ENCODE measurements at places on chromosomes 16 and 17.

- DNase-seq, result no peak
These were observed 159.8 kb upstream of the SDK2 start for GRCh38 chr17:73803964-73804435.

DNA sequence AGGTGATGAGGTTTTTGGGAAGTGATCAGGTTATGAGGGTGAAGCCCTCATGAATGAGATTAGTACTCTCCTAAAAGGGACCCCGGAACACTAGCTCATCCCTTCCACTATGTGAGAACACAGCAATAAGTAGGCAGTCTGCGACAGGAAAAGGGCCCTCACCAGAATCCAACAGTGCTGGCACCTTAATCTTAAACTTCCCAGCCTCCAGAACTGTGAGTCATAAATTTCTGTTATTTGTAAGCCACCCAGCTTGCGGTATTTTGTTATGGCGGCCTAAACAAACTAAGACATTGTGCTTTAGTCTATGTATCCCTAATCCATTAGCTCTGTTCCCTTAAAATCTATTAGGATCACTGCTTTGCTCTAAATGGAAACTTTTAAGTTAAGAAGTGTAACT, 8.5 kb downstream of the SLFN12 start:
- DNase-seq, result no peak

- no peak for DNase-seq
These were observed 18.7 kb downstream of the ATP6V0D1 start for GRCh38 chr16:67462279-67462655.

GRCh38 chr16:26464576-26465266, 602.0 kb upstream of the C16orf82 start:
- DNase-seq, result no peak

GRCh38 chr16:74716355-74716754, 15.7 kb upstream of the MLKL start:
- DNase-seq, result no peak

GRCh38 chr16:56601325-56601724, 7.1 kb upstream of the MT2A start:
- DNase-seq, result no peak

DNA sequence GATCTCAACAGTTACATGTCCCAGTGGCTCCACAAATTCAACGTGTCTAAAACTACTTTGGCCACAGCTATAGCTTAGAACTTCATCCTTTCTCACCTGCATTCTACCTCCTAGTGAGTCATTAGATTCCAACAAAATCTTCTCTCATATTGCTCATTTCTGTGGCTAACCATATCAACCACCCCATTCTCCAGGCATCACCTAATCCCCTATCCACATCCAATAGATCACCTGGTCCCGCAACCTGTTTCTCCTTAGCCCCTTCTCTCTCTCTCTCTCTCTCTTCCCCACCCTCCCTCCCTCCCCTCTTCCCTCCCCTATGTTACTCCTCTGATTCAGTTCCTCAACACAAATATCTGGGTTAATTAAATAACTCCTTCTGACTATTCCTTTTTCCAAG, 64.6 kb downstream of the ANKFN1 start:
- no peak for DNase-seq

GRCh38 chr17:66647391-66647983, 187.4 kb upstream of the CACNG5 start:
- DNase-seq, result no peak

- DNase-seq, result no peak
These were observed 78.8 kb upstream of the DOC2B start for GRCh38 chr17:260031-260791.

DNA sequence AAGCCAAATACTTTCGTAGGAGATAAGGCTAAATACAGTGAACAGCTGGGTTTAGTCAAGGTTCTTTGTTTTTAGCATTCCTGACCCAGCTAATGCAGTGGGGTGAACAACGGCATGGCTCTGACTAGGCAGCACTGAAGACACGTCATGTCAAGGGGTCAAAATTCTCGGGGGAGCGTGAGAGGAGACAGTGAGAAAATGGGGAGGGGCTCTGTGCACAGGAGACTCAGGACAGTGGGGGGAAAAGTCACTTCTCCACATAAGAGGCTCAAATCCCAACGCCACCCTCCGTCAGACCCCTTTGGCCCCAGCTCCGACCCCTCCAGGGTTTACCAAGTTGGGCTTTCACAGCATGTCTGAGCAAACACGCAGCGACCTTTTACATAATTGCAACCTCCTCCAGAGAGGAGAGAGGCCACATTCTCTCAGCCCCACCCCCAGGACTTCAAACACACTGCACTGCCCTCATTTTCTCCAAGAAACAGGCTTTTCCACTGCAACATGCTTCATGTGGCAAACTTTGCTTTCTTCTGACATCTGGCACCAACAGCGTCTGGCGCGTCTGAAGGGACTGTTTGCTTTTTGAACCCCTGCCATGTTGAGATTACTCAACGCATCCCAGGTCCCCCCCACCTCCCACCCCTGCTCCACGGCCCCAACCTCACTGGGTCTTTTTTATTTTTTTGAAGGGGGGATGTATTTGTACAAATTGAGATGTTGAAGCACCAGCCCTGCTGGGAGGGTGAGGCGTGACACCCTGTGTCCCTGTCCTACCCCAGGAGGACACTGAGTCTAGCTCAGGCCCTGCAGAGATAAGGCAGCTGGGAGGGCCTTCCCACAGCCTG, 30.0 kb downstream of the AXIN2 start:
- no peak for DNase-seq

GRCh38 chr17:79023886-79024771, at the start of gene C1QTNF1:
Gene C1QTNF1 (plus strand): TSS chr17:79024169. CDS start chr17:79043969, 19,800 bp downstream.
- DNase-seq, result peak; percentile 83

- DNase-seq, result no peak
These were observed 31.6 kb upstream of the ERN1 start for GRCh38 chr17:64161380-64162176.

GRCh38 chr17:64615028-64615677, 47.0 kb downstream of the SMURF2 start:
- no peak for DNase-seq

DNA sequence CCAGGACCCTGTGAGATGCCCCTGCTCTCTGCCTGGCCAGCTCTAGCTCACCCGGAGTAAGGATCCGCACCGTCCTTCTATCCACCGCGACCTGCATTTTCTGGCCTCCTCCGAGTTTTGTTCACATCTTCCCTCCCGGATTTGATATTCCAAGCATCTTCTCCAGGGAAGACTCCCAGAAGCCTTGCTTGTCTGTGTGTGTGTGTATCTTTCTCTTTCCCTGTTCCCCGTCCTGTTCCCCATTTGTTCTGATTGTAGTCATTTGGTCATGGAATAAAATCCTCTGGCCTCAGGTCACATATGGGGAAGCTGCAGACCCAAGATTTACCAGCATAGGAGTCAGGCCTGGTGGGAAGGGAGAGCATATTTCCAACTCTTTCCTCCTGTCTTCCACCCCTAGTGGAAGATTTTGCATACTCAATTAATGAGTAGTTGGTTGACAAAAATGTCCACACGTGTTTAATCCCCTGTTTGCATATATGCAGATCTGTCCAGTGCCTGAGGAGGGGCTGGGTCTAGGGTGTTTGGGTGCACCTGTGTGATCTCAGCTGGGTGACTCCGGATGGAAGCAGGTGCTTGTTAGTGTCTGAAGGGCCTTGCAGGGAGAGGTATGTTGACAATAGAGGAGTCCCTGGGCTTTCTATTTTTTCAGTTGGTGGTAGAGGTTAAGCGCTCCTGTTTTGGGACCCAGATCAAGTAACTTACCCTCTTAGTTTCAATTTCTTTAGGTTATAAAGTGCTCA, 1.9 kb downstream of the PRAC1 start:
- no peak for DNase-seq

GRCh38 chr17:60391471-60392041, 377 bp downstream of the USP32 start:
- peak; percentile 81 for DNase-seq

DNA sequence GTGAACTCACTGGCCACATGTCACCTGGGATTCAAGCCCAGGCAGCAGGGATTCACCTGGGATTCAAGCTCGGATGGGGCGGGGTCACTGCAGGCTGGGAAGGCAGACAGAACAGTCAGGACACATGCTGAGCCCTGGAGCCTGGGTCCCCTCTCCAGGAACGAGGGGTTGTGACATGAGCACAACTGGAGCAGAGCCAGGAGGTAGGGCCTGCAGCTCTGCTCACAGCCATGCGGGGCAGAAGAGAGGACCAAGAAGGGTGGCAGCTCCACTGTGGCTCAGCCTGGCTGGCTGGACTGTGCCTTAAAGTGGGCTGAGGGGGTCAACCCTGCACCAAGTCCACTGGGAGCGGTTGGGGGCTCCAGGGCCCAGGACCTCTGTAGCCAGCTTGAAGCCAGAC, 150.1 kb downstream of the RAB11FIP4 start:
- peak; percentile 52 for DNase-seq

DNA sequence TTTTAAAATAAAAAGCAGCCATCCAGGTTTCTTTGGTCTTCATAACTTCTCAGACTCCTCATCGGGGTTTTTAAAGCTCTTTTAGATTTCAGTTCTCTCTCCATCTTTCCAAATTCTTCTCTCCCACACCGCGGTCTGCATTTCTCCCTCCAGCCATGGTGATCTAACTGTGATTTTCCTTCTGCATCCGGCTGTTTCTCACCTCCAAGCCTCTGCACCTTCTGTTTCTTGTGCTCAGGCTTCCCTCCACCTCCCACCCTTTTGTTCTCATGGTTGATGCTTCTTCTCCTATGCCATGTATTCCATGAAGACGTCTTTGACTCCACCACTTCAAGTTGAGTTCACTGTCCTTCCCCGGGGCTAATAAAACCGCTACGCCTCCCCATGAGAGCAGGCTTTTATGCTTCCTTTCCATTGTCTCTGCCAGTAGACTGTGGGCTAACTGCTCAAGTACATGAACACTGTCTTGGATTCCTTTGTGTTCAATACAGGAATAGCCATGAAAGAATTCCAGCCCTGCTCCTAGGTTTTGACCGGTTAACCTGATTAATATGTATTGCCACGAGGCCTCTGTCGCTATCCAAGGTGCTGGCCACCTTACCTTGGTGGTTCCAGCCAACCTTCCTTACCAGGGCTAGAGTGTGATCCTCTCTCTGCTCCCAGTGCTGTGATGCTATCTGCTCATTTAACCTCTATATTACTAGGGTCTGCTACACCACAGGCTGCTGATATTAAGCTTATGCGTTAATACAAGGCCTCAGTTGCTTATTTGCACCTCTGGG, 625.1 kb downstream of the HS3ST4 start:
- no peak for DNase-seq

DNA sequence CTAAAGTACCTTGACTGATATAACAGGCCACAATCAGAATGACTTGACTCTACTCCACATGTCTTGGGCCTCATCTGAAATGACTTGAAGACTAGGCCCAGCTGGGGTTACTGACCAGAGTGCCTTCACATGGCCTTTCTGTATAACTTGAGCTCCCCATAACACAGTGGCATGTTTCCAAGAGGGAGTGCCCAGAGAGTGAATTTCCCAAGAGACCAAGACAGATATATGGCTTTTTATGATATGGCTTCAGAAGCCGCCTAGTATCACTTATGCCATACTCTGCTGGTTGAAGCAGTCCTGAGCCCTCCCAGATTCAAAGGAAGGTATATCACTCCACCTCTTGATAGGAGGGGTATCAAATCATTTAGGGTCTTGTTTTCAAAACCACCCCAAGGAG, 357.5 kb upstream of the EEF2KMT start:
- no peak for DNase-seq

- no peak for DNase-seq
These were observed 8.9 kb downstream of the LDAF1 start for GRCh38 chr16:21167360-21167759.

GRCh38 chr17:74949455-74950115, 13.9 kb downstream of the OTOP3 start:
- peak; percentile 87 for DNase-seq

DNA sequence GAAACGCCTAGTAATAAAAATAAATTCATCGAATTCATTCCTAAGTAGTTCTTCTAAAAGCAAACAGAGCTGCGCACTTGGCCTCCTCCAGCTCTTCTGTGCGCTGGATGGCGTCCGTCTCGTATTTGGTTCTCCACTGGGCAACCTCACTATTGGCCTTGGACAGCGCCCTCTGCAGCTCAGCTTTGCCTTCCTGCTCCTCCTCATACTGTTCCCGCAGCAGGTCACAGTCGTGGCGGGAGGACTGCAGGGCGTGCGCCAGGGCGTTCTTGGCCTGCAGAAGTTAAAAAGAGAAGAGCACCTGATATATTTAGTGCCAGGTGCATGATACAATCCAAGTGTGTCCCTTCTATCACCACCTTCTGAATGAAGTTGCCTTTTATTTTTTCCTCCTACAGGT, 21.8 kb downstream of the MYH3 start:
- no peak for DNase-seq

DNA sequence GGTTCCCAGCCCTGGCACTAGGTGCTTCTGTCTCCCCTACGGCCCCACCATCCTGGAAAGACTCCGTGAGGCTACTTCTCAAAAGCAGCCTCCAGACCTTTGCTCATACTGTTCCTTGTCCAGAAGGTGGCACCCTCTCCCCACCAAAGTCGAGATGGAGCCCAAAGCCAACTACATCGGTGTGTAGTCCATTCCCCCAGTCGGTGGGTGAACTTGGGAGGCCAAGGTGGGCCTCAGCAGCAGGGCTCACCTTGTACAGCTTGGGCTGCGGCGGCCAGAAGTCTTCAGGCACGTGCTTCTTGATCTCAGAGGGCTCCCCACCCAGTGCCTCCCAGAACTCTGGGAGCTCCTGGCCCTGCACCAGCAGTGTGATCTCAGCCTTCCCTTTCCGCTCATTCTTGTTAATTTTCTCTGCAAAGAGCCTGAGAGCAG, 10.2 kb downstream of the FLII start:
- DNase-seq, result peak; percentile 83

- peak; percentile 88 for DNase-seq
These were observed 13.5 kb upstream of the SMIM5 start for GRCh38 chr17:75619506-75620431.

- peak; percentile 54 for DNase-seq
These were observed 39.3 kb downstream of the MSI2 start for GRCh38 chr17:57295526-57296023.

GRCh38 chr17:69950701-69951418, 124.2 kb upstream of the KCNJ16 start:
- peak; percentile 10 for DNase-seq

DNA sequence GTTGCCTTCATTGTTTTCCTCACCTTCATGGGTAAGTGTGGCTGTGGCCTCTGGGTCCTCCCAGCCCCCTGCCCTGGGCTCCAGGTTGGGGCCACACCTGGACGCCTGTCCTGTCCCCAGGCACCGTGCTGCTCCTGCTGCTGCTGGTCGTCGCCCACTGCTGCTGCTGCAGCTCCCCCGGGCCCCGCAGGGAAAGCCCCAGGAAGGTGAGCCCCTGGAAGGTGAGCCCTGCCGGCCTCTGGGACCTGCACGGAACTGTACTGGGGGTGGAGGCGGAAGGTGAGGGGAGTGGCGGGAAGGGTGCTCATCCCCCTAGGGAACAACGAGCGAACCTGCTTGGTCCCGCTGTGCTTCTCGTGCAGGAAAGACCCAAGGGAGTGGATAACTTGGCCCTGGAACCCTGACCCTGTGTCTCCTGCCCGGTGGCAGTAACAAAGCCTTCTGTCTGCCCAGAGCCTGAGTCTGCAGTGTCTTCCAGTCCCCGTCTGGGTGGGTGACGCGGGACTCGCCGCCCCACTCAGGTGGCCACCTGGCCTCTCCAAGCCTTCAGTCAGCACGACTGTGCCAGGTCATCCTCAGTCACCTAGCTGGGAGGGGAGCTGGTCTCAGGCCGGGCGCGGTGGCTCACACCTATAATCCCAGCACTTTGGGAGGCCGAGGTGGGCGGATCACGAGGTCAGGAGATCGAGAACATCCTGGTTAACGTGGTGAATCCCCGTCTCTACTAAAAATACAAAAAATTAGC, 831 bp downstream of the SMIM22 start:
- peak; percentile 56 for DNase-seq

- DNase-seq, result peak; percentile 90
These were observed 579 bp upstream of the CYBA start for GRCh38 chr16:88651276-88651988.
